ENCODE measurements at places on chromosomes 7 and 10.

DNA sequence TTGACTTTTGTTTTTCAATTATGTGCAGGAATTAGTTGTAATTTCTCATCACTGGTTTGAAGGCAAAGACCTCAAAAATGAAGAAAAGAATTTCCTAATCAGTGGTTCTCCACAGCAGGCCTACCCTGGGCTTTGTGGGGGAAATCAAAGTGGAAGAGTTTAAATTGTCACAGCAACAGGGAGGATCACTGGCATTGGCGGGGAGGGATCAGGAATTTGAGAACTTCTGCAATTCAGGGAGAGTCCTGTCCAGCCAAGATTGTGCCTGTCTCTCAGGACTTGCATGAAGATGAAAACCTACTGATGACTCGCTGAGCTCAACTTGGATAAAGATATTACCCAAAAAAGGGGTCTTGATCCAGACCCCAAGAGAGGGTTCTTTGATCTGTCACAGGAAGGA, 70.1 kb downstream of the HACD1 start:
- DNase-seq = no peak

DNA sequence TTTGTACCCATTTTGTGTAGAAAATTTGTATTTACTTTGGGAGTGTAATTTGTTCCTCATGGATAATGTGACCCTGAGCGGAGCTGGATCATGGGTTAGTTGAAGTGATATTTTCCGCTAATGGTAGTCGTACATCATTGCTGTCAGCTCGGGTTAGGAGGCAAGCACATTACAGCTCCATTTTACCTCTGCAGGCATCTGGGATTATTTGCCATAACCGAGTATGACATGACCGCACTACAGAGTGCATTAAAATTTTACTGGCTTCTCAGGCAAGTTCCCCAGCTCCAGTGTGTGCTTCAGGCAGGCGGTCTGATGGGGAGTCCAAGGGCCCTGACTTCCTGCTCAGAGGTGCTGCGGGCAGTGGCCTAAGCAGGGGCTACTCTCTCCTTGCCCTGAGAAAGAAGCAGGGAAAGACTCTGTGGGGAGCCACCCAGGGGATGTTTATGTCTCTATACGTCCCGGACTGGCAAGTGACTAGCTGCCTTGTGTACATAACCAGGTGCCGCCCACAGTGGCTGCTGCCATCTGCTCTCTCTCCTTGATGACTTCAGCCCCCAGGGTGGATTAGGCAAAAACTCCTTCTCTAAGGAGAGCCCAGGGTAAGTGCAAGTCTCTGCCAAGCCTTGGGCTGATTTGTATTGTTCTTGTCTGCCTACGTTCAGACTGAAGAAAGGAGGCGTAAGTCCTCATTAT, 685.3 kb upstream of the GALNT17 start:
- DNase-seq = no peak

GRCh38 chr7:23598296-23598695, 1.1 kb downstream of the CCDC126 start:
- no peak for DNase-seq

DNA sequence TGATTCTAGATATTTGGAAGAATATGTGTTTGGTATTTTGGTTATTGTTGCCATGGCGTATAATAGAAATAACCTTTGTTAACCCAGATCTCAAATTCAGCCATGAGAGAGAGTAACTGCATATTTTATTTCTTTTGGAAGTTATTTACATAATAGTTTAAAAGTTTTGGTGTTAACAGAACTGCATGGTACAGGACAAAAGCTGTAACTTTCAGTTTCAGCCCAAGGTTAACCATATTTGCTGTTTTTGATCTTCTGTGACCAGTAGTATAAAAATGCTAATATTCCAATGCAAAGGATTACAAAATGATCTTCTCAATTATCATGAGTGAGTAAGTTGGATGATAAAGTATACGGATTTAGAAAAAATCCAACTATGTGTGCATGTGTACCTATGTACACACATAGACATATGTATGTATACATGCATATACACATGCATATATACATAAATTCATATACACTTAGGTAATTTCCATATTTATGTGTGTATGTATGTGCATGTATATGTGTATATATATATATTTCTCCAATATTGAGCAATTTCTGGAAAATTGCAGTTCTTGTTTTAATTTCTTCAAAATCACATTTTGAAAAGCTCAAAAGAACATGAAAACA, 38.0 kb upstream of the PIP4K2A start:
- no peak for DNase-seq

- no peak for DNase-seq
Observed at GRCh38 chr10:69880301-69881081, 78.8 kb downstream of the COL13A1 start.

GRCh38 chr10:44051584-44052385, 333.1 kb downstream of the CXCL12 start:
- DNase-seq = no peak

DNA sequence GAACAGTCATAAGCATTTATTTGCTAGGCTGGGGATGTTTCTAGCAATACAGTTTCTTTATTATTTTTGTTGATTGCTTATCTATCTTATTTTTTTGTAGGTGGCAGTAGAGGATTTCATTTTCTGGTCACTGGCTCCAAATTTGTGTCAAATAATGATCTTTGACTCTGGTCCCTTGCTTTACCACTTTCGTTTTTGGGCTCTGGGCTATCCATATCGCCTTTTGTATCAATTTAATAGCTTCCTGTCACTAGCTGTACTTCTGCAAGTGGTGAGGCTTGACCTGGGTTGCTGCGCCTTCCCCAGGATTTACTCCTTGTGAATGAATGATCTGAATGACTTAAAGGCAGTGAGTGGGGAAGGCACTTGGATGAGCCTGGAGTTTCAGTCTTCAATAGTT, 48.4 kb downstream of the MDFIC start:
- no peak for DNase-seq

- DNase-seq = no peak
Observed at GRCh38 chr7:105487579-105488571, 34.2 kb downstream of the PUS7 start.

DNA sequence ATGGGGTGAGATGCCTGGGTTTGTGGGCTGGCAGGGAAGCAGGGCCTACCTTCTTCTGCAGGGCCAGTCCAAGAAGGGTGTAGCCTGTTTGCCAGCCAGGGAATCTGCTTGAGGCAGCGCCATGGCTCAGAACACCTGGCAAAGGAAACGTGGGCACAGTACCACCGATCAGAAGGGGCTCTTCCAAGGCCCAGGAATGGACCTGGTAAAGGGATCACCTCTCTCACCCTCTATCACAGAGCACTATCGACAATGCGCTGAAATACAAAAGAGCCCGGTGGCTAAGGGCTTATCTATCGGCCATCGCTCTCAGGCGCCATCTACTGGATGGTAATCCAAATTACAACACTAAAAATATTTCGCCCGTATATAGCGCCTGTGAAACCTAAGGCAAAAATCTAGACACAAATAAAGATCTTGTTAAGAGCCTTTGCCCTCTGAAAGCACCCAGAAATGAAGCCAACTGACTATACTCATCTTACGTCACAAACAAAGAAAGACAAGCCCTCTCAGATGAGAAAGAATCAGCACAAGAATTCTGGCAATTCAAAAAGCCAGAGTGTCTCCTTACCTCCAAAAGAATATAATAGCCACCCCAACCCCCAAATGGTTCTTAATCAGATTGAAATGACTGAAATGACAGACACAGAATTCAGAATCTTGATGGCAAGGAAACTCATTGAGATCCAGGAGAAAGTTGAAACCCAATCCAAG, 217.8 kb upstream of the HPS1 start:
- DNase-seq = no peak

- DNase-seq = no peak
Observed at GRCh38 chr10:20909801-20910200, 12.7 kb upstream of the NEBL start.

DNA sequence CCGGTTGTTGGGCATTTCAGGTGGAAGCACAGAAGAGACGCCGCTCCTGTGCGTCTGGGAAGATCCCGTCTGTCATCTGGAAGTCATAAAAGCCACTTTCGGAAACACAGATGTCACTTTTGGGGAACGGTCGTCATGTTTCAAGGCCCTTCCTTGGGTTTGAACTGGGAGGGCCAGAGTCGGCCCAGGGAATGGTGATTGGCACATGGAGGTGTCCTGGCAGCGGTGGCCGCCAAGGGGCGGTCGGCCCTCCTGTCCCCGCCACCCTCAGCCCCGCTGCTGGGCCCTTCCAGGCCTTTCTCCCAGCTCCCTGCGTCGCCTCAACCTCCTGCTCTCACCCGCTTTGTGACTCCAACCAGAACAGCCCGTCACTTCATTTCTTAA, 115.2 kb upstream of the SFMBT2 start:
- no peak for DNase-seq

DNA sequence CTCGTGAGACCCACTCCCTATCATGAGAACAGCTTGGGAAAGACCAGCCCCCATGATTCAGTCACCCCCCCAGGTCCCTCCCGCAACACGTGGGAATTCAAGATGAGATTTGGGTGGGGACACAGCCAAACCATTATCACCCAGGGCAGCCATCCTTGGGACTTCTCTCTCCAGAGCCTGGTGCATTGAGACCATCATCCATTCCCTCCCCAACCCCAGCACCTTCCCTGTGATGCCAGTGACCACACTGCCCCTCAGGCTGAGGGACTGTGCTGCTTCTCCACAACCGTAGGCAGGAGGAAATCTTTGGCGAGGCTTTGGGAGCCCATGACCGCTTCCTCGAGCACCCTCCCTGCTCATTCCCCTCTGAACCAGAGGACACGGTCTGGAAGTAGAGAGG, 64.4 kb downstream of the TACC2 start:
- no peak for DNase-seq

GRCh38 chr10:71888248-71888622, 37.2 kb upstream of the PSAP start:
- DNase-seq = no peak

GRCh38 chr10:101961591-101962498, 94.1 kb downstream of the ARMH3 start:
- DNase-seq = no peak

GRCh38 chr7:1802899-1803298, 132.8 kb downstream of the ELFN1 start:
- no peak for DNase-seq

GRCh38 chr7:48511080-48511479, 339.8 kb downstream of the ABCA13 start:
- no peak for DNase-seq

DNA sequence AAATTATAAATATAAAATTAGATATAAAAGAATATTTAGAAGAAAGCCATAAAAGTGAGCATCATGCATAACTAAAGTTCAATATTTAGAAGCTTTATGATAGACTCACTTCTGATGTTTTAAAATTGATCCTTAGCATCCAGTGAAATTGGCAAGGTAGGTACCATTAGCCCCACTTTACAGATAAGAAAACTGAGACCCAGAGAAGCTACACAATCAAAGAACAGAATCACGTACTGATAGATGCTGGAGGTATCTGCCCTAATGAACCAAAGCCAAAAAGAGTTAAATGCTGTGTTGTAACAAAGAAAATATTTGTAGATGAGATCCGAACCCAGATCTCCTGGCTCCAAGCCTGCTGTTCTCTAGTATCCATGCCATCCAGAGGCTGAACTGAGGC, 42.6 kb upstream of the RAPGEF5 start:
- no peak for DNase-seq

GRCh38 chr10:119424258-119424975, 118.1 kb downstream of the RGS10 start:
- no peak for DNase-seq

- DNase-seq = no peak
Observed at GRCh38 chr7:157194948-157195347, 56.2 kb downstream of the UBE3C start.

- no peak for DNase-seq
Observed at GRCh38 chr10:19426034-19426433, 377.4 kb downstream of the MALRD1 start.

- DNase-seq = no peak
Observed at GRCh38 chr10:126684171-126684745, 13.8 kb upstream of the C10orf90 start.

DNA sequence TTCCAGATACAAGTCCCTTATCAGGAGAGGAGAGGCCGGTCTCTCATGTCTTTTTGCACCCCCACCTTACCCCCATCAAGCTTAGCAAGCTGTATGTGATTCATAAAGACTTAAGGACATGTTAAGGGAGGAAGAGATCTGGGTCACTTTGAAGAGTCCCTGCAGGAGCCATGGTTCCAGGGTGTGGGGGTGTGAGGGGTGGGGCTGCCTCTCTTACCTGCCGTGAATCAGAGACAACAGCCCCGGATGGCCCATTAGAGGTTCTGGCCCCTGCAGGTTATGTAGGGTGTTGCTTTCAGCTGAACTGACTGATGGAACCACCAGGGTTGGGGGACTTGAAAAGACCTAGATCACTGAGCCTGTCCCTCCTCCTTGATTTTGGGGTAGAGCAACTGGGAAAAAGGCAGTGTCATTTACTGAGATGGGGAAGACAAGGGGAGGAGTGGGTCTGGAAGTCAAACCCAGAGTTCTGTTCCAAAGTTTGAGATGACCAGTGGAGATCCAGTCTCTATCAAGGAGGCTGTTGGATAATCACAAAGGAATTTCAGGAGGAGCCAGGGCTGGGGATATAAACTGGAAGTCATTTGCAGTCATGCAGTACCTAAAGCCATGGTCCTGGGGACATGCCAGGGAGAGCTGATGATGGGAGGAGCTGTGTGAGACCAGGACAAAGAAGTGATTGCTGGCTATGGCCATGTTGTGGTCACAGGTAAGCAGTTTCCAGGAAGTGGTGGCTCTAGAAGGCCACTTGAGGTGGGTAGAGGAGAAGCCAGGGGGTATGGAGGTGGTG, 23.1 kb downstream of the ADAMTS14 start:
- DNase-seq = no peak

DNA sequence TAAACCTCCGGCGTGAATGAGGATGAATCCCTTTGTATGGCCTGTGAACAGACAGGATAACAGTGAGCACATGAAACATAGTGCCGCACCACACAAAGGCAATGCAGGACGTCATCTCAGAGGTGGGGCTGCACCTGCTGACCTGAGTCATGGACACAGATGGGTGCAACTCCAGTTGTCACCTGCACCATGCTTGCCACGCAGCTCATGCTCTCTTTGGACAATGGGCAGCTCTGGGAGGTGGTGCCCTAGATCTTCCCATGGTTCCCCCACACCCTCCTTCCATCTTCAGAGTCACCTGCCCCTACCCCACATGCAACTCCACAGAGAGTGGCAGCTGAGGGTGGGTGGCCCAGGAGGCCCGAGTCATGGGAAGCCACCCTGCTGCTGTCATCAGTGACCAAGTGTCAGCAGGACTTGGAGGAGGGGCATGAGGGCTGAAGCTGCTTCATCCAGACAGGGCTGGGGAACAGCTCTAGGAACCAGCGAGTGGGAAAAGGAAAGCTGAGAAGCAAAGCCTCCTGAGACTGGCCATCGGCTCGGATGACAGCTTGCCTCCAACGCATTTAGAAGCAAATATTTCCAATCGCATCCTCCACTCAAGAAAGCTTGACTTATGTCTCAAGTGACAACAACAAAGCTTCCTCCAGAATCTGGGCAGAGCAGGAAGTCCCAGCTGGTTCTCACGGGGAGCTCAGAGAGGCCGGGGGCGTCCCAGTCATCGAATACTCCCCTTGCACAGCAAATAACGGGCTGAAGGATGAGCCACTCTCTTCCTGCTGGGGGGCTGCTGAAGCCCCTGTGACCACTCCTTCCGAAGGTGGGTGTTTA, 27.1 kb downstream of the VIPR2 start:
- DNase-seq = no peak
